ENCODE measurements at places on chromosomes 3 and 15.

GRCh38 chr3:42975456-42975855 lies 3.7 kb upstream of the GASK1A start:
- H3K27ac ChIP-seq: no peak overlapping the region
- no peak overlapping the region for H3K4me3 ChIP-seq
- no peaks in the 10 kb centered on the region for H3K36me3 ChIP-seq
- no peaks in the 10 kb centered on the region for H3K4me1 ChIP-seq
- DNase-seq: no peak
- H3K27me3 ChIP-seq: no peaks in the 10 kb centered on the region

DNA sequence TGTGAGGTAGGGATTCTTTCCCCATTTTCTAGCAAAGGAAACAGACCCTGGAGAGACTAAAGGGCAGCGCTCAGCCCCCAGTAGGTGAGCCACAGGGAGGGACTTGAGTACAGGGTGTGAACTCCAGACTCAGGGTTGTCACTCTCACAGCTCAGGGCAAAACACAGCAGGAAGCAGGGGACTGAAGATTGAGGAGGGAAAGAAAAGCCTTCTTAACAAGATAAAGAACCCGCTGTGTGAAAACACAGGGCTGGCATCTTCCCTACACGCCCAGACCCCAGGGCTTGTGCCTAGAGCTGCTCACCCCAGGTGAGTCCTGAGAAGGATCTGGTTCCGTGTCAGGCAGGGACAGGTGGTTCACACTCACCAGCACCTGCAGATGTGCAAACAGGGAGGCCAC lies 59.6 kb downstream of the ABTB1 start:
- H3K4me1 ChIP-seq: peaks cover 5% of the 10 kb centered on the region
- DNase-seq: no peak
- no peak overlapping the region for H3K4me3 ChIP-seq
- no peaks in the 10 kb centered on the region for H3K27me3 ChIP-seq

- no peaks in the 10 kb centered on the region for H3K27me3 ChIP-seq
- peak overlapping the region; percentile 56 for H3K4me3 ChIP-seq
- H3K27ac ChIP-seq: no peak overlapping the region
- H3K4me1 ChIP-seq: no peaks in the 10 kb centered on the region
These were observed 753 bp downstream of the PLCH1 start for GRCh38 chr3:155744010-155744625.

DNA sequence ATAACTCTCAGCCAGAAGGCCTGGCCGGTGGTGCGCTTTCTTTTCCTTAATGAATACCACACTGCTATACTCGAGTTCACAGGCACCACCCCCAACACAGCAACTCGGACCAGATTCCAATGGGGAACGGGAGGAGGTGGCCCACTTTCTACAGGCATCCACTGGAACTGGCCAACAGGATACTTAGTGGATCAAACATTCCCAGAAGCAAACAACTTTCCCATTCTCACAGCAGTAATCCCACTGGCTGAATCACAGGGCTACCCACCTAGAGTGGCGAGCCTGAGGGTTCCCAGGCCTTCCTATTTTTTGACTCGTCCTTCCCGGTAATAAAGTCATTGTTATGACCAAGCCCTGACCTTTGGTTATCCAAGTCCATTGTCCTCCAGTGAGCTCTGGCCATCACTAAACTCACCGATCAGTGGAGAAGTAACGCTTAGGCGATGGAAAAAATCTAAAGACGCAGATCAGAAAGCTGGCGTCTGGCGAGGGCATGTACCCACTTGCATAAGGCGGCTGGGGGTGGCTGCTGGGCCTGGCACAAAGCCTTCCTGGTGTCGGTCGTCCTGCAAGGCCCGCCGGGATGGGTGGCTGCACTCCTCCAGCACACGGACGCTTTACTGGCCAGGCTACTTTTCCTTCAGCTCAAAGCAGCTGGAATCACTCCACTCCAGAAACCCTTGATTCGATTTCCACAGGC lies 1.2 kb downstream of the EOGT start:
- peak overlapping the region; percentile 100 for H3K27ac ChIP-seq
- no peaks in the 10 kb centered on the region for H3K4me1 ChIP-seq
- peak overlapping the region; percentile 77 for H3K4me3 ChIP-seq
- H3K36me3 ChIP-seq: peaks cover 10% of the 10 kb centered on the region
- DNase-seq: peak; percentile 83

DNA sequence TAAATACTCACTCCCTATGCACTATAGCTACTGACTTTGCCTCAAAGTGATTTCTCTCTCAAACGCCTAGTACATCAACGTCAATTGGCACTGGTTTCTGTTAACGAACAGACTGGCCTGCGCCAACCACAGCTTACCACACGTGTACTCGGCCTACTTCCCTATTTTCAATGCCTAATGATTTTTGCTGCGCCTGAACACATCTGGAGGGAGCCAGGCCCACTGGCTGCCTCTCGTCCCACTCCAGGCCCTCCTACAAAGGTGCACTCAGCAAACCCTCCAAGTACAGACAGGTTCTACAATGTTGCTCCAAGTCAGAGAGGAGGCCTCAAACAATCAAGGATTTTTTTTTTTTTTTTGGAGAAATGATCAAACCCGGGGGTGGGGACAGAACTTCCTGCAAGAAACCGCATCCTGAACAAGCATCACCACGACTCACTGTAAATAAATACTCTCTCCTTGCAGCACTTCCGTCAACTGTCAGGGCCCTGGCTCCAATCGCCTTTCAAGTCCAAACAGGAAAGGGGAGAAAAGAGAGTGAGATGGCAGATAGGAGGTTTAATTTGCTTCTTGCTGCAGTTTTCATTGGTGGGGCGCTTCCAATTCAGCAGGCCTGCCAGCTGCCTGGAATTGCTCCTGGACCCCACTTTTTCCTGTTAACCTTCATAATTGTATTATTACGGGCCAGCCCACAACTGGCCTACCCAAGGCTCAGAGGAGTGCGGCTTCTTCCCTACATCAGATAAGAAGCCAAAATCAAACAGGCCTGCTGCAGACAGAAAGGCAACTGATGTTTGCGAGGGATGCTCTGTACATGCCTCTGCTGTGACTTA lies 139.3 kb downstream of the FOXP1 start:
- no peak for DNase-seq
- no peak overlapping the region for H3K4me3 ChIP-seq
- H3K27me3 ChIP-seq: no peaks in the 10 kb centered on the region
- no peaks in the 10 kb centered on the region for H3K36me3 ChIP-seq
- H3K27ac ChIP-seq: peak overlapping the region; percentile 63

GRCh38 chr3:154779571-154779970 lies 300.5 kb upstream of the MME start:
- no peak overlapping the region for H3K27ac ChIP-seq
- DNase-seq: no peak
- no peak overlapping the region for H3K4me3 ChIP-seq
- no peaks in the 10 kb centered on the region for H3K4me1 ChIP-seq
- no peaks in the 10 kb centered on the region for H3K36me3 ChIP-seq
- no peaks in the 10 kb centered on the region for H3K27me3 ChIP-seq

- H3K36me3 ChIP-seq: no peaks in the 10 kb centered on the region
- no peak overlapping the region for H3K4me3 ChIP-seq
- H3K4me1 ChIP-seq: peaks cover 2% of the 10 kb centered on the region
- no peaks in the 10 kb centered on the region for H3K27me3 ChIP-seq
- no peak overlapping the region for H3K27ac ChIP-seq
These were observed 261.7 kb downstream of the PLOD2 start for GRCh38 chr3:145899241-145899640.

- no peaks in the 10 kb centered on the region for H3K27me3 ChIP-seq
- no peaks in the 10 kb centered on the region for H3K4me1 ChIP-seq
- H3K4me3 ChIP-seq: no peak overlapping the region
- no peak for DNase-seq
These were observed 107.1 kb downstream of the TMCO5A start for GRCh38 chr15:38041576-38041975.

GRCh38 chr3:97970956-97971620 lies 1.1 kb downstream of the RIOX2 start:
- H3K27me3 ChIP-seq: no peaks in the 10 kb centered on the region
- no peaks in the 10 kb centered on the region for H3K4me1 ChIP-seq
- peak overlapping the region; percentile 78 for H3K4me3 ChIP-seq
